T-helper 1 cell (primary cell): ENCODE measurements at places on chromosomes 2 and 18.

DNA sequence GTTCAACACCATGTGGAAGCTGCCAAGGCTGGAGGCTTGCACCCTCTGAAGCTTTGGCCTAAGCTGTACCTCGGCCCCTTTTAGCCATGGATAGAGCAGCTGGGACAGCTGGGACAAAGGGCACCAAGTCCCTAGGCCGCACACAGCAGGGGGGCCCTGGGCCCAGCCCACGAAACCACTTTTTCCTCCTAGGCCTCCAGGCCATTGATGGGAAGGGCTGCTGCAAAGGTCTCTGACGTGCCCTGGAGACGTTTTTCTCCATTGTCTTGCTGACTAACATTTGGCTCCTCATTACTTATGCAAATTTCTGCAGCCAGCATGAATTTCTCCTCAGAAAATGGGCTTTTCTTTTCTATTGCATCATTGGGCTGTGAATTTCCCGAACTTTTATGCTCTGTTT lies 13.7 kb downstream of the RAPGEF4 start:
- no peak for DNase-seq

DNA sequence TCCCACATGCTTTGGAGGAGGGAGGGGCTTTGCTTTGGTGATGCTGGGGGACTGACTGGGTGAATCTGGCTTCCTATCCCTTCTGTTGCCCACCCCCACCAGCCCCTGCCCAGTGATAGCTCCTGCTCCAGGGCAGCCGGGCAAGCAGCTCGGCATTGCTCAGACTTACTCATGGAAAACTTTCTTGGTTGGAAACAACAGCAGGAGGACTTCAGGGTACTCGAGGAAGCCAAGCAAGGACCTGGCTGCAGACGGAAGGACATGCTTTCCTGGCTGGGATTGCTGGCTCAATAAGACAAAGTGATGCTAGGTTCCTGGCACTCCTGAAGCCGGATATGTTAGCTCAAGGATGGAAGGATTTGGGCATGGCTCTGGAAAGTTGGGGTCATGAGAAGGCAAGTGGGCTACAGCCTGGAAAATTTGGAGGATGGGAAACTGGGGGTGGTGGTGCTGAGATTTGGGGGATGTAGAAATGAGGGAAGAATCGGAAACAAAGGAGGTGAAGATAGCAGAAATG lies 3.1 kb downstream of the SPEG start:
- DNase-seq = no peak

DNA sequence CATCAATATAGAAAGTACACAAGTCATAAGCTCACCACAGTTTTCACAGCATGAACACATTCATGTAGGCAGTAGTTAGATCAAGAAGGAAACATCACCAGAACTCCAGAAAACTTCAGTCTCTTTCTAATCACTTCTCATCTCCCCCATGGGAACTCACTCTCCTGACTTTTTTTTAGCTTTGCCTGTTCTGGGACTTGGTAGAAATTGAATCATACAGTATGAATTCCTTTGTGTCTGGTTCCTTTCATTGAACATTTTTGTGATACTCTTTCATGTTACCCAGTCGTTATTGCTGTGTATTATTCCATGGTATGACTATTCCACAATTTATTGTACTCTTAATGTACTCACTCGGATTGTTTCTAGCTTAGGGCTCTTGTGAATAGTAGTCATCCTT lies 160.2 kb downstream of the TAF4B start:
- no peak for DNase-seq

DNA sequence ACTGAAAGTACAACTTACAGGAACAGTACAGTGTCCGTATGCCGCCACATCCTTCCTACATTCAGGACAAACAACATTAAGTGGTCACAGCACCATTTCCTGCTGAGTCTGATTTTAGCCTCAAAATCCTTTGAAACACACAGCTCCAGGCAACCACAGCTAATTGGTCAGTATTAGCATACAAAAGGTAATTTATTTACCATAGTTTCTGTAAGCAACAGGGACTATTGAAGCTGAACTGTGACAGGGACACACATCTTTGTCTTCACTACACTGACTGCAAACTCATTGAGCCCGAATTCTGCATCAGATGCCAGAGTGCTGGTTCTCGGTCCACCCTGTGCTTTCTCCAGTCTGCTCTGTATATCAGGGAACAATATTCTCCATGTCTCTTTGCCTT lies 151.8 kb downstream of the ST6GAL2 start:
- no peak for DNase-seq

DNA sequence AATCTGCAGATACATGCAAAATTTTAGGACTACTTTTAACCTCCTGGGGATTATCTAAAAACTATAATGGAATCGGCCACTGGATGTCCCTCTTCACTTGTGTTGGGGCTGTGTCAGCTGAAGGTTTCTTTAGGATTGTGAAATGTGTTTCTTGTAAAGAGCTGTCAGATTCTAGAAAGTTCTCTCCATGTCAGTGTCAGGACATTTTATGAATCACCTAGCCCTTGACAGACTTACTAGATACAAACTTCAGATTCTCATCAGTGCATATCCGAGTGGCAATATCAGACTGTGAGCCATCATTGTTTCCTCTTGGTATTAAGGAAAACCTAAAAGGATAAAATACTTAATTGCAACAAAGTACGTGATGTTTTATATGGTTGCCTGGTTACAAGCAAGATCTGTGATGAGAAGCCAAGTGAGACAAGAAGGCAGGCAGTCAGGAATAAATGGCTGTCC lies 107.3 kb downstream of the CPS1 start:
- DNase-seq = no peak
